ENCODE measurements at places on chromosomes 6 and 20.

- no peak for DNase-seq
These were observed 14.0 kb downstream of the MRPS18A start for GRCh38 chr6:43673444-43674084.

DNA sequence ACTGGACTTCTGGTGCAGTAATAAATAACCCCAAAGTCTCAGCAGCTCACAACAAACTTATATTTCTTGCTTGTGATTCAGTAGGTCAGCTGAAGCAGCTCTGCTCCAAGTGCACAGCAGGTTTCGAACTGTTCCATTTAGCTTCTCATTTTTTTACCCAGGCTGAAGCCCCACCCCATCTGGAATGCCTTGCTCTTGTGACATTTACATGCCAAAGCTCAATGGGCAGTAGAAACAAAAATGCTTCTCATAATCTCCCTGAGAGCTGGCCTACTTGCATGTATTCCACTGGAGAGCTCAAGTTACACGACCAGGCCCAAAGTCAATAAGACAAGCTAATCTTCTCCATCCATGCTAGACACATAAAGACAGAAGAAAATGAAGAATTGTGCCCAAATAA lies 165.2 kb downstream of the HAO1 start:
- DNase-seq, result no peak

DNA sequence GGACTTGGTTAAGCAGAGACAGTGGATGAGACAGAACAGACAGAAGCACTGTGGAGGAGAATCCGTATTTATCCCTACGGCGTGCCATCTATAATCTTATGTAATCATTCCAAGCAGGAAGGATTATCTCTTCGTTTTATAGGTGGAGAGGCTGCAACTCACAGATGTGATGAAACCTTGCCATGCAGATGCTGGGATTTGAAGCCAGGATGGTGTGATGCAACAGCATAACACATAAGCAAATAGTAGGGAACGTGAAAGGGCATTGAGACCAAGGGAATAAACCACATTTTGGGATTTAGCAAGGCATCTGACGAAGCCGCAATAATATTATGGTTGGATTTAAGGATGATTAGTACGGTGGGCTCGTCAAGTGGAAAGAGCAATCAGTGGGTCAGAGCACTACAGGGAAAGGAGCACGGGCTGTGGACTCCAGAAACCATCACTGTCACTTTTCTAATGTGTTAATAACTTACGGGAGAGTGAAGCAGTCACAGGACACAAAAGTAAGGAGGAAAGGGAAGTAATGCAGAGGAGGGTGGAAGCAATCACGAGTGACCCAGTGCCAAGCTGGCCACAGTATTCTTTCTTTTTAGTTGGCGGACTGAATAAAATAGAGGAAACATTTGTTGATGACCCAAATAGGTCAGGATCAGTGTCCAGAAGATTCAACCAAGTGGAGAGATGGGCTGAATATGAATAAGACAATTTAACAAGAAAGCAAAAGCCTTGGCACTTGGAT lies 119.6 kb upstream of the EDN1 start:
- DNase-seq, result no peak

- no peak for DNase-seq
These were observed 141.1 kb downstream of the PDSS2 start for GRCh38 chr6:107318100-107318736.

- DNase-seq, result no peak
These were observed 13.8 kb downstream of the RNF144B start for GRCh38 chr6:18400831-18401446.

- DNase-seq, result no peak
These were observed 507.8 kb upstream of the CITED2 start for GRCh38 chr6:139882234-139882633.

- DNase-seq, result no peak
These were observed 2.8 kb downstream of the ZNF512B start for GRCh38 chr20:63966944-63967322.

DNA sequence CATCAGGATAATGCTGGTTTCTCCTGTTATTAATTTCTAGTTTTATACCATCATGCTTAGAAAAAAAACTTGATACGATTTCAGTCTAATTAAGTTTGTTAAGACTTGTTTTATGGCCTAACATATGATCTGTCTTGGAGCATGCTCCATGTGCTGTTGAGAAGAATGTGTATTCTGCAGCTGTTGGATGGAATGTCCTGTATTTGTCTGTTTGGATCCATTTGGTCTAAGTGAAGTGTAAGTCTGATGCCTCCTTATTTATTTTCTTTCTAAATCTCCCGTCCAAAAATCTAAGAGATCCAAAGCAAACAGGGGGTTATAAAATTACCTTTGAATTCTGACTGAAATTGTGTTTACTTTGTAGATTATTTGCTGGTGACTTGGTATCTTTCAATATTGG lies 30.0 kb upstream of the PRND start:
- no peak for DNase-seq

- no peak for DNase-seq
These were observed 34.5 kb upstream of the HBS1L start for GRCh38 chr6:135088818-135089809.

DNA sequence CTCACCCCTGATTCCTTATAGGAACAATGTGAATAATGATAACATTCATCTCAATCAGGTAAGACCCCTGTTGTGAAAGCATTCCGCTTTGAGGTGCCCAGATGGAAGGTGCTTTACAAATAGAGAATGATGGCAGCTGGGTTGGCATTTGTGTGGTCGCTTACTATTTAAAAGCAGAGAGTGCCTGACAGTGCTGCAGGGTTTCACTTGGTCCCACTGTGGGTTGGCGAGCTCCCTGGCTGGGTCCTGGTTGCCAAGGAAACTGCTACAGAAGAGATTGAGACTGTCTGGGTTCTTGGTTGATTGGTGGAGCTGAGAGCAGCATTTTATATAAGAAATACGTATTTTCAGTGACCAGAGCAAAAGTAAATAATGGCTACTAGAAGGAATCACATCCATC lies 207.2 kb upstream of the KCNQ5 start:
- no peak for DNase-seq

- no peak for DNase-seq
These were observed 55.3 kb upstream of the FAM83D start for GRCh38 chr20:38870733-38871559.

DNA sequence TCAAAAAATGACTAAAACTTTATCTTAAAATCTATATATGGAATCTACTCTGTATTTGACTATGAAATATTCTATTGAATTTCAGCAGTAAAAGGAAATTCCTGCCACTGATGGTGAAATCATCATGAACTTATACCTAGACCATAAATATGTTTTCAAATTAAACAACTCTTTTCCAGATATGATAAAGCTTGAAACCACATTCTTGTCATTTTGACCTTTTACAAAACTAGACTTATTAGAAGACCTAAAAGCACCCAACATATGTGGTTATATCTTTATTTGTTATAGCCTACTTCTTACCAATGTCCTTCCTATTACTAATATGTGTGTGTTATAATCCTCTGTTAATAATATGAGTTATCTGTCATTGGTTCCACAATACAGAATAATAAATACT lies 35.3 kb downstream of the FRK start:
- DNase-seq, result no peak

- no peak for DNase-seq
These were observed 8.7 kb downstream of the ZNF335 start for GRCh38 chr20:45963059-45964005.

GRCh38 chr6:46704562-46704961 lies 16.9 kb downstream of the TDRD6 start:
- DNase-seq, result no peak

DNA sequence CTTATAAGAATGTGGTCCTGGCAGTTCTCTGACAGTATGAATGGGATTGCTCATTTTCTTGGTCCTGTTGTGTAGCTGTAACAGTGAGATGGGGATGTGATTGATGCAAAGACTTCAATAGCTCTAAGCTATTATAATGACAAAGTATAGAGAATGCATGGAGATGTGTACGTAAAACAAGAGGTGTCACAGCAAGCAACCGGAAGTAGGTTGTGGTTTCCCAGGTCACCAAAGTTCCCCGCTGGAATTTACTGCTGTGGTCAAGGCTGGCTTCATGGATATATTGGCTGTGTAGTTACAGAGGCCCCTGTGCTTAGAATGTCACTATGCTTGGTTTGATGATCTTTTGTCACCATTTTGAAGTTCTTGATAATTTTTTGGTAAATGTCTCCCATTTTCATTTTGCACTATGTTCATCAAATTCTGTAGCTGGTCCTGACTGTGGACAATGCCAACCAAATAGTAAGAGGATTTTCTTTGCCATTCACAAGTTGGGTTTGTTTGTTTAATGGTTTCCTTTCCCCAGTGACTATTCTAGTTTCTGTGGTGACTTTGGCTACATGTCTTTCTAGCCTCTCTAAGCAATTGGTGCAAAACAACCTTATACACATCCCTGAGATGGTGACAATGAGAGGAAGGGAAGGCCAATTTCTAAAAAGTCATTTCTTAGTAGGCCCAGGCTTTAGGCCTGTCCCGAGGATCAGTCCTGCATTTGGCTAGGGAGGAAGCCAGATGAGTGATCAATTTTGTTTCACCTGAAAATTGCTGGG lies 10.5 kb downstream of the DNAH8 start:
- DNase-seq, result no peak

DNA sequence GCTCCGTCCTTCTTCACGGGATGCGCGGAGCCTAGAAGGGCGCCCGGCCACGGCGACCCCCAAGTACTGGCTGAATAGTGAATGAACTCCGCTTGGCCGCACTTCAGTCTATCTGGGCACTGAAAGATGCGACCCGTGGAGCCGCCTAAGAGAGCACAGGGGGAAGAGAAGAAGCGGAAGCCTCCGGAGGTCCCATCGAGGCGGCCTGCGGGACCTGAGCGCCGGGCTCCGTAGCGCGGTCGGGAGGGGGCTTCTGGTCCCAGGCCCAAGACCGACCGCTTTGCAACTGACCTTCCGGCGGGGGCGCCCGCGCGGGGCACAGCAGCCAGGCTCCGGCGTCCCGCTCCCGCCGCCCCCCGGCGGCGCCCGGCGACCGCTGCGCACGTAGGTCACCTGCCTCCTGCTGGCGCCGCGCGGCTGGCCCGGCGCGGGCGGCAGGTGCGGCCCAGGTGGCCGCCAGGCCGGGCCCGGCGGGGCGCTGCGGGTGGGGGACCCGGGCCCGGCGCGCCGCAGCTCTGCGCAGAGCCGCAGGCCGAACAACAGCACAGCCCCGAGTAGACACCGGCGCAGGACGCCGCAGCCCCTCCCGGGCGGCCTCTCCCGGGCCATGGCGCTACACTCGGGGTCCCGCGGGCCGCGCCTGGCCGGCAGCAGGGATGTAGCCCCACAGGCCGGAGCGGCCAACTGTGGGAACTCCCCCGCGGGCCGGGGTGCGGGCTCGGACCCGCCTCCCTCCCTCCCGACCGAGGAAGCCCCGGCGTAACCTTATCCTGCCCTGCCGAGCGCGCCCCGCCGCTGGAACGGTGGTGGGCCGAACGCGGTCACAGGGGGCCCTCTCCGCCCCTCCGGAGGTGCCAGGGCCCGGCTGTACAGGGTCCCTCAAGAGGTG lies at the start of gene METTL24:
Gene METTL24 (minus strand): TSS at position 686 of the 889 bp plus-strand sequence. CDS start 77 bp downstream, at position 609.
- no peak for DNase-seq

DNA sequence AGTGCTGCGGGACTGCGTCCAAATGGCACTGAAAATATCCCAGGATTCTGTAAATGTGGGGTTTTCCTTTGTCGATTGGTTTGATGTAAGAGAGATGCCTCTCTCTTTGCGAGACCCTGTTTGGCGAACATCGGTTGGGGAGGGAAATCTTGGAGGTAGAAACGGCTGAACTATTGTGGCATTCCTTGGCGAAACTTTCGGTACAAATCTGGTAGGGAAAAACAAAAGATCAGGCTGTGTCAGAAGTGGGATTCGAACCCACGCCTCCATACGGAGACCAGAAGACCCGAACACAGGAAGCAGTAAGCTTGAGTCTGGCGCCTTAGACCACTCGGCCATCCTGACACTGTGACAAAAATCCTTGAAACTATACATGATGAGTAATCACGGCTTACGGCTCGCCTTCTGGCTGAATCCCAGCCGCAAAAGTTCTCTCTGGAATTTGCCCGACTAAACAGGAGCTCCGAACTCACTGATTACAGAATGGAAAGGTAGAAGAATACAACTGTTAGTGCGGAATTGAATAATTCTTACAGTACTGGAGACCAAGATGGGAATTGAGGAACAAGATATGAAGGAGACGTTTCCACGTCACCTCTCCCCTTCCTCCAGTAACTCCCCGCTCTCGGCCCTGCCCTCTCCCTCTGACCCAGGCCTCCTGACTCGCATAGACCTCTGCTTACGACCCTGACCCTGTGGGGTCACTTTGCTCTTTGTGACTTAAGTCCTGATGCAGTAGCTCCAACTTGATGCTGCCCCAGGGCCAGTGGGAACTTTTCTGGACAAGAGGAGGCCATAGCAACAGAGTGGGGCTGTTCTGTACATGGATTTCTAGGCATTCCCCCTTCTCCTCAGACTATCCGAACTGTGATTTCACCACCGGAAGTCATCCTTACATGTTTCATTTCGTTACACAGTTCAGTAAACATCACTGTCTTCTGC lies 132.8 kb upstream of the ZNF184 start:
- DNase-seq, result no peak

GRCh38 chr6:127494240-127494767 lies 24.8 kb downstream of the MTCL3 start:
- no peak for DNase-seq

- DNase-seq, result no peak
These were observed 488.3 kb downstream of the CDKAL1 start for GRCh38 chr6:21022343-21023107.

GRCh38 chr6:74519163-74519562 lies 686.7 kb downstream of the COL12A1 start:
- no peak for DNase-seq

DNA sequence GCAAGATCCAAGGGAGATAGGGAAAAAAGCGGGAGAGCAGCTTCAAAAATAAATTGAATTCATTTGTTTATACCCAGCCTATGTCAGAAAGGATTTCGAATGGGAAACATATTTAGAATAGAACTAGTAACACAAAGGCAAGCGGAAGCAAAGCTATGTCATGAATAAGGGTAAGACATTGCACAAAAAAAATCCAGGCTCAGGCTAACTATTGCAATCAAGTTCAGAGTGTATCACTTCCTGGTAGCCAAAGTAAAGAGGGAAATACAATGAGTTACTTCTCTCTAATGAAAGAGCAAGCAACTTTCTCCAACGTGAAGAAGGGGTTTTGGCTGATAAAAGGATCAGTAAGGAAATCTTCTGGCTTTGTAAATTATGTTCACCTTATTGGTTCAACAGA lies 212.8 kb downstream of the ZMYND8 start:
- no peak for DNase-seq

Data from esophagus squamous epithelium (tissue), 5 donors.